Lung (tissue), 17 donors: ENCODE measurements at places on chromosomes 3 and 15. TPM values are rescaled to one million over a fixed set of nuclear protein-coding genes. Genes with fewer than 3 reads are reported as not detected.

GPR149 gene
- total RNA-seq = not detected

ELP6 gene
- total RNA-seq = 28.0 TPM

DNA sequence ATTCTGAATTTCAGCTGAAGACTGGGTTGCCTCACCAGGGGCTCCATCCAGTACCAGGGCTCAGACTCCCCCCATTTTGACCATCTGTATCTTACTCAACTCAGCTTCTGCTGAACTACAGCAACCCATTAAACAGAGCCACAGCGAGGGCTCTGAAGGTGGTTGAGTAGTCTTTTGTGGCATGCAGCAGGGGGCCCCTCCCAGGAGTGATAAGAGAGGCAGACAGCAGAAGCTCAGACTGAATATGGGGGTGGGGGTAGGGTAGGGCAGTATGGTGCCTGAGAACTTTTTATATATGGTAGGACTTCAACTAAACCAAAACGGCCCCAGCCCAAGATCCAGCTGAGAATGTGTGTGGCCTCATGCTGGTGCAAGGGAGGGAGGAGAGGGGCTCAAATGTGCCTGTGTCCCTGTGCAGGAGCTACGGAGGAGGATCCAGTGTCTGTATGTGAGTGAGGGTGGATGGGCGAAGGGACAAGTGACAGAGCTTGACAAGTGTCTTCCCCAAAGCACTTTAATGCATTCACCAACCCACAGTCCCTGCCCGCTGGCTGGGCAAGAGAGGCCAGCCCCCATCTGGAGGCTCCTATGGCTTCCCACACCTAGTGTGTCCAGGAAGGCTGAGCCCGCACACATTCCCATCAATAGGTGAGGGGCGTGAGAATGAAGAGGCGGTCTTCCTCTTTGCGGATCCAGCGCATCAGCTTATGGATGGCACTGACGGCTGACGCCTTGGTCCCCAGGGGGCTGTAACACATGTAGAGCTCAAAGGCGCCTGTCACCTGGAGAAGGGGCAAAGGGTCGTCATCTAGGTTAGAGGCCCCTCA, 4.9 kb upstream of the MST1R start:
- no peaks in the 10 kb centered on the region for H3K27me3 ChIP-seq
- no peak for DNase-seq
- no peak overlapping the region for H3K4me3 ChIP-seq
- peaks cover 10% of the 10 kb centered on the region for H3K4me1 ChIP-seq
- H3K27ac ChIP-seq = no peak overlapping the region
- H3K36me3 ChIP-seq = no peaks in the 10 kb centered on the region

- no peaks in the 10 kb centered on the region for H3K4me1 ChIP-seq
- H3K27me3 ChIP-seq = no peaks in the 10 kb centered on the region
- no peak for DNase-seq
- no peak overlapping the region for H3K27ac ChIP-seq
- H3K36me3 ChIP-seq = no peaks in the 10 kb centered on the region
These were observed 15.9 kb upstream of the ACAD9 start for GRCh38 chr3:128863560-128863959.

DNA sequence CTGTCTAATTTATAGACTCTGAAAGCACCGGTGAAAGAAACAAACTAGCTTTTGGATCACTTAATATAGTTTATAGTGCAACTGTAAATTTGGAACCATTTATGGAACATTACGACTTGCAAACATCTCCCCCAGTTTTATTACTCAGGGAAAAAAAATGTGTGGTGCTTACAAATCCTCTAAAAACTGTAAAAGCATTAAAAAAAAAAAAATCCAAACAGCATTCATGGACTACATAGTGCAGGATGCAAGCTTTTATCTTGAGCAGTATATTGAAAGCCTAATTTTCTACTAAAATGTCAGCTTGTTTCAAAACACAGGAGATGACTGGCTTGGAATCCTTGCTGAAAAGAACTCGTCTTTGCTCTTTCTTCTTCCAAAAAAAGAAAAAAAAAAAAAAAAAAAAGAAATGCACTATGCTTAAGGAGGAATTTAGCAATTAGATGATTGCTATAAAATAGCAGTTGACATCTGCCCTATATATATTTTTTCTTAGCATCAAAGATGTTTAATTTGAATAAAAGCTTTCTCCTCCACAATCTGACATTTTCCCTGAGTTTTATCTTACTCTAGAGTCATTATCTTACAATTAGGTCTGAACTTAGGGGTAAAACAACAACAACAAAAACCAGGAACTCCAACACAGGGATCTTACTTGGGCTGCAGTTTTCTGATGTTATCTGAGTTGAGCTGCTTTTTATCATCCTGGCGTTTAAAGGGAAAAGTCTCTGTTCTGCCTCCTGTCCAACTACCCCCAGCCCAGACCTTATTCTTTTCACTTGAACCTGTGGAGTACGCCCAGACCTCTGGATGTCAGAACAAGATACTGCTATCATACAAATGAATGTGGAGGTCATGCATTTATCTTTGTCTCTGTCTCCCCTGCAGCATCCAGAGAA, 62.6 kb upstream of the PDZRN3 start:
- no peak overlapping the region for H3K4me3 ChIP-seq
- H3K27ac ChIP-seq = no peak overlapping the region
- no peaks in the 10 kb centered on the region for H3K36me3 ChIP-seq

GRCh38 chr3:159857840-159858239, 130.8 kb upstream of the IL12A start:
- H3K4me3 ChIP-seq = no peak overlapping the region
- no peaks in the 10 kb centered on the region for H3K36me3 ChIP-seq
- peaks cover 20% of the 10 kb centered on the region for H3K4me1 ChIP-seq
- no peak for DNase-seq
- no peaks in the 10 kb centered on the region for H3K27me3 ChIP-seq
- H3K27ac ChIP-seq = peak overlapping the region; percentile 86

GRCh38 chr3:10798600-10799367, 17.2 kb upstream of the SLC6A11 start:
- no peak overlapping the region for H3K27ac ChIP-seq
- no peaks in the 10 kb centered on the region for H3K4me1 ChIP-seq
- H3K4me3 ChIP-seq = no peak overlapping the region
- H3K27me3 ChIP-seq = no peaks in the 10 kb centered on the region
- no peaks in the 10 kb centered on the region for H3K36me3 ChIP-seq
- no peak for DNase-seq

TUBGCP5 gene
- 16.0 TPM for total RNA-seq

DNA sequence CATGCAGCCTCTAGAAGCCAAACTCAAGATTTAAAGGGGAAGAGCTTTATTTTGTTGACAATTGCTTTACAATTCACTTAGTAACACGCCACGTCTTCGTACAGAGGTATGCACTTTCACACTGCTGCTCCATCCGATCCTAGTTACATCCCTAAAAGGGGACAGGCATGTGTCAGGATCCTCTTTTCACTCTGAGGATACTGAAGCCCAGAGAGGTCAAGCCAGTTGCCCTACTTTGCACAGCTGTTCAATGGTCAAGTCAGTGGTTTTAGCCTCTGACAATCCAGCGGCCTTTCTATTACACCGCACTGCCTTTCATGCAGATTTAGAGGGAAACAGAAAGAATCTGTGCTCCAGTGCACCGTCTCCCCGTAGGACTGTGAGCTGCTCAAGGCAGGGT, 44.9 kb upstream of the CHRNB4 start:
- peaks cover 11% of the 10 kb centered on the region for H3K4me1 ChIP-seq
- no peak overlapping the region for H3K27ac ChIP-seq
- no peaks in the 10 kb centered on the region for H3K27me3 ChIP-seq
- no peaks in the 10 kb centered on the region for H3K36me3 ChIP-seq

GATM gene
- total RNA-seq = 6.3 TPM

PTH1R gene
- total RNA-seq = 14.7 TPM

- peaks cover 18% of the 10 kb centered on the region for H3K4me1 ChIP-seq
- no peaks in the 10 kb centered on the region for H3K27me3 ChIP-seq
- no peaks in the 10 kb centered on the region for H3K36me3 ChIP-seq
These were observed 138.8 kb downstream of the SMAD6 start for GRCh38 chr15:66840615-66841390.

DNA sequence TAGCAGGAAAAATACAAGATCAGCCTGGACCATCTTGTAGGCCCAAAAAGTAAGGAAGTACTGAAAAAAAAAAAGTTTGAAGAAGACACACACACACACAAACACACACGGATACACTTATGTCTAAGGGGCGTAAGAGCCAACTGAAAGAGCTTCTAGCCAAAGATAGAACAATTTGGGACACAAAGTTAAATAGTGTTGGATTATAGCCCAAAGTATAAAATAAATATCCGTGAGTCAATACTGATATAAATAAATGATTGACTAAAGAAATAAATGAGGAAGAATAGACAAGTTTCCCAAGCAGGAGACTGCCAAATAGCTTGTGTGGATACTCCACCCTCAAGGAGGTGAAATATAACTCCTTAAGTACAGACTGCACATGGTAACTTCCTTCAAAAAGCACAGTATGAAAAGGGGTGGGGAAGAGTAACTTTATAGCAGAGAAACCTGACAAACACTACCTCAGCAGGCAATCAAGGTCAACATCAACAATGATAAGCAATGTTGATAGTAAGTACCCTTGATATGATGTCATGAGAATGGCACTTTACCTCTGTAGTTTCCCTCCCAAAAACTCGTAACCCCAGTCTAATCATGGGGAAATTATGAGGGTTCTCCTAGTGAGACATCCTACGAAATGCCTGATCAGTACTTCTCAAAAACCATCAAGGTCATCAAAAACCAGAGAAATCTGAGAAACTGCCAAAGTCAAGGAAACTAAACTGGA, 187.3 kb upstream of the ATP11B start:
- no peak overlapping the region for H3K27ac ChIP-seq
- no peaks in the 10 kb centered on the region for H3K4me1 ChIP-seq
- no peaks in the 10 kb centered on the region for H3K27me3 ChIP-seq

ISLR gene
- total RNA-seq = 14.6 TPM

GRCh38 chr3:105823149-105823867, 45.5 kb downstream of the CBLB start:
- peaks cover 4% of the 10 kb centered on the region for H3K36me3 ChIP-seq
- H3K4me1 ChIP-seq = peaks cover 5% of the 10 kb centered on the region
- peak overlapping the region; percentile 86 for H3K27ac ChIP-seq
- H3K4me3 ChIP-seq = no peak overlapping the region
- DNase-seq = no peak

TIGIT gene
- total RNA-seq = 0.37 TPM

GRCh38 chr3:121228971-121229370, 316.8 kb downstream of the POLQ start:
- H3K36me3 ChIP-seq = no peaks in the 10 kb centered on the region
- DNase-seq = no peak
- no peak overlapping the region for H3K4me3 ChIP-seq

- no peak for DNase-seq
- H3K27ac ChIP-seq = no peak overlapping the region
- H3K4me3 ChIP-seq = no peak overlapping the region
- no peaks in the 10 kb centered on the region for H3K27me3 ChIP-seq
- H3K4me1 ChIP-seq = no peaks in the 10 kb centered on the region
These were observed 117.7 kb downstream of the CD47 start for GRCh38 chr3:107973152-107973551.
